Stimulated activated CD8-positive, alpha-beta memory T cell treated with anti-CD3 and anti-CD28 coated beads, Interleukin-4, amount 100 ng/mL, for 4 hours (primary cell): ENCODE measurements at places on chromosomes 2 and 18.

GRCh38 chr18:621291-622043, 24.7 kb downstream of the CLUL1 start:
- no peak for DNase-seq

- no peak for DNase-seq
These were observed 25.9 kb downstream of the SMAD7 start for GRCh38 chr18:48924630-48925490.

GRCh38 chr2:26699295-26699694, 6.8 kb downstream of the KCNK3 start:
- DNase-seq: no peak

DNA sequence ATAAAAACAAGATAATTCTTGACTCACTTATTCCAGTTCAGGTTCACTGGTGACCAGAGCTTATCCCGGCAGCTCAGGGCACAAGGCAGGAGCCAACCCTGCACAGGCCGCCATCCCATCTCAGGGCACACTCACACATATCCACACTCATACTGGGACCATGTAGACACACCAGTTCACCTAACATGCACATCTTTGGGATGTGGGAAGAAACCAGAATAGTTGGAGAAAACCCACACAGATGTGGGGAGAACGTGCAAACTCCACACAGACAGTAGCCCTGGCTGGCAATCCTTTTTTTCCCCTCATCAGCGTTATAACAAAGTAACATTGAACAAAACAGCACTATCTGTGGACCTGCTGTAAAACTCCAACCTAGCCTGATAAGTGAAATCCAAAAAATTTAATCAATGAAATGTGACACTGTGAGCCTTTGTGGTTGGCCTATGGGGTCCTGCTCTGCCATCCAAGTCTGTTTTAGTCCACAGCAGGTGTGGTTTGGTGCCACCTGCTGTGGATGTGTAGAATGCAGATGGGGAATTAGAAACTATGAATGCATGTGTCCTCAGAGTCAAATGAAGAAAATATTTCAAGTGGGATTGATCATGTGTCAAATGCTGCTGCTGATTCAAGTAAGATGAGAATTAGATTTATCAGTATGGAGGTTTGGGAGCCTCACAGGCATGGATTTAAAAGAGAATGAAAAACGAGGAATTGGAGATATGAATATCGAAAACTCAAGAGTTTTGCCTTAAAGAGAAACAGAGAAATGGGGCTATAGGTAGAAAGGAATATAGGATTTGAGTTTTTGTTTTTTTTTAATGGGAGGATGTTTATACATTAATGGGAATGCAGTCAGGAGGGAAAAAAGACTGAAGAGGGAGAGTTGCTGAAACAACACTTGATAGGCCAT, 47.0 kb downstream of the UGP2 start:
- DNase-seq: no peak
